ENCODE measurements at places on chromosomes 4 and X.

- DNase-seq, result no peak
Measured at GRCh38 chr4:137775701-137776100, 243.4 kb upstream of the PCDH18 start.

GRCh38 chrX:126770179-126770578 lies 49.4 kb upstream of the PRR32 start:
- no peak for DNase-seq

GRCh38 chrX:134931550-134931949 lies 59.2 kb upstream of the SMIM10 start:
- DNase-seq, result no peak

DNA sequence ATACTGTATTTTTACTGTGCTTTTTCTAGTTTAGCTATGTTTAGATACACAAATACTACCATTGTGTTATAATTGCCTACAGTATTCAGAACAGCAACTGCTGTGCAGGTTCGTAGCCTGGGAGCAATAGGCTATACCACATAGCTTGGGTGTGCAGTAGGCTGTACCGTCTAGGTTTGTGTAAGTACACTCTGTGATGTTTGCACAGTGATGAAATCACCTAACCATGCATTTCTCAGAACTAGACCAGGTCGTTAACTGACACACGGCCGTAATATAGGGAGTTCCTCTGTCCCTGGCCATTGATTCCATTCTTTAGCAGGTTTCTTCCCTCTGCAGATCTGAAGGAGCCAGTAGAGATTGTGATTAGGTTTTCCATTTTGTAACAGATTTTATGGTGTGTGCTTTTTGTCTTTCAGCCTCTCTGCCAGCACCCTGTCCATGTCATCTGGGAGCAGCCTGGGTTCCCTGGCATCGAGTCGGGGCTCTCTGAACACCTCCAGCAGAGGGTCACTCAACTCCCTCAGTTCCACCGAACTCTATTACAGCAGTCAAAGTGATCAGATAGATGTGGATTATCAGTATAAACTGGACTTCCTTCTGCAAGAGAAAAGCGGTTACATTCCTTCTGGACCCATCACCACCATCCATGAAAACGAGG lies 59.5 kb downstream of the CLDN22 start:
- DNase-seq, result no peak

DNA sequence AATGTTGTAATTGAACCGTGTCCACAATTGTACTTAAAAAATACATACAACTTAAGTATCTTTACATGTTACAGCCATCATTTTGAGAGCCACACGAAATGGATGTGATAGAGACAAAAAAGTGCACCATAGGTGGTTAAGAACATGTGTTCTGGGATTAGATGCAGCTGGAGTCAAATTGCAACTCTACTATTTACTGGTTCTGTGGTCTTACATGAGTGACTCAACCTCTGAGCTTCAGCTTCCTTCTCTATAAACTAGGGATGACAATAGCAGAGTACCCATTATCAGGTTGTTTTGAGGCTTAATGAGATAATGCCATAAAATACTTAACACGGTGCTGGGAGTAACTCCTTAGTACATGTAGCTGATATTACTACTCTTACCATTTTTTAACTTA lies 130.4 kb downstream of the IDS start:
- DNase-seq, result no peak

DNA sequence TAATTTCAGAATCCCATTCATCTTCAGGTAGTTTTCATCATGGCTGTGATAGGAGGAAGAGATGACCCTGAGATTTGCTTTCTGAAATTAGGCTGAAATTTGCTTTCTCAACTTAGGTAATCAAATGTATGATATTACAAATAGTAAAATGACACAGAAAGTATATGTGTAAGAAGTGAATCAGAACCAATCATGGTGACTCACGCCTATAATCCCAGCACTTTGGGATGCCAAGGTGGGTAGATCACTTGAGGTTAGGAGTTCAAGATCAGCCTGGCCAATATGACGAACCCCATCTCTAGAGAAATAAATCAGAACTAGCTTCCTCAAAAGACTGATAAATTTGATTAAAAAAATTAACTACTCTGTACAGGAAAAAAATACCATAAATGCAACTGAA lies 555.4 kb downstream of the STPG2 start:
- DNase-seq, result no peak

- no peak for DNase-seq
Measured at GRCh38 chr4:18033111-18034085, 11.8 kb upstream of the LCORL start.

GRCh38 chr4:114250439-114250891 lies 271.0 kb upstream of the ARSJ start:
- no peak for DNase-seq

- no peak for DNase-seq
Measured at GRCh38 chr4:1331591-1332353, 15.2 kb upstream of the UVSSA start.

DNA sequence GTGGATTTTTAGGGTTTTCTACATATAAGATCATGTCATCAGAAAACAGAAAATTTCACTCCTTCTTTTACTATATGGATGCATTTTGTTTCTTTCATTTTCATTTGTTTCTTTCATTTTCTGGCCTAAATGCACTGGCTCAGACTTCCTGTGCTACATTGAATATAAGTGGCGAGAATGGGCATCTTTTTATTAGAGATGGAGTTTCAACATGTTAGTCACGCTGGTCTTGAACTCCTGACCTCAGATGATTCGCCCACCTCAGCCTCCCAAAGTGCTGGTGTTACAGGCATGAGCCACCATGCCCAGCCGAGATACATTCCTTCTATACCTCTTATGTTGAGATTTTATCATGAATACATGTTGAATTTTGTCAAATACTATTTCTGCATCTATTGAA lies 61.8 kb downstream of the BRWD3 start:
- no peak for DNase-seq

DNA sequence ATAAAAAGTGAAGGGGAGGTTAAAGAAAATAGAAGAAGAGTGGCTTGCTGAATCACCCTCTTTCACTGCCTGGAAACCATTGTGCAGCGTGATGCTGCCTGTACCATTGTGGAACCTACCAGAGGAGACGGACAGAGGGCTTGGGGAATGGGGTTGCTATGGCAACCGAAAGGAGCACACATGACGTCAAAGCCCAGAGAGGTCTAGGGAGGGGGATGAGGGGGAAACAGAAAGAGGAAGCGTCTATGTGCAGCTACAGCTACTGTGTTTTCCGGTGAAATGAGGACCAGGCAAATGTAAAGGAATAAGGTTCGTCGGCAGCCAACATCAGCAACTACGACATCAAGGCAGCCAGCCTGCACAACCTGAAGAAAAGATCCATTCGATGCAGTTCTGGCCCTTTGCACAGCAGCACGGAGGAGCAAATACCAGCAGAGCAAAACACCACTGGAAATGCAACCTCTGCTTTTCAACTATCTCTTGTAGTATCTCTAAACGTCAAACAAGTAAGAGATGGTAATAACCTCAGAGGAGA lies at the start of gene MAPK10:
Gene MAPK10 (minus strand): TSS at position 110 of the 535 bp plus-strand sequence.
- DNase-seq, result no peak

DNA sequence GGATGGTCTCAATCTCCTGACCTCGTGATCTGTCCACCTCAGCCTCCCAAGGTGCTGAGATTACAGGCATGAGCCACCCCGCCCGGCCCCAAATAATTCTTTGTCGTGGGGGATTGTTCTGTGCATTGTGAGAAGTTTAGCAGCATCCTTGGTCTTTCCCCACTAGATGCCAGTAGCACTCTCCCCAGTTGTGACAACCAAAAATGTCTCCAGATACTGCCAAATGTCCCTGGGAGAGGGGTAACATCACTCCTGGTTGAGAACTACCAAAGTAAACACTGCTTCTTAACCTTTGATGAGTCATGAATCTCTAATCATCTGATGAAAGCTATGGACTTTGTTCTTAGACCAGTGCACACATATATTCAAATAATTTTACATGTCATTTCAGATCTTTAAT lies 90.7 kb upstream of the BRS3 start:
- no peak for DNase-seq

DNA sequence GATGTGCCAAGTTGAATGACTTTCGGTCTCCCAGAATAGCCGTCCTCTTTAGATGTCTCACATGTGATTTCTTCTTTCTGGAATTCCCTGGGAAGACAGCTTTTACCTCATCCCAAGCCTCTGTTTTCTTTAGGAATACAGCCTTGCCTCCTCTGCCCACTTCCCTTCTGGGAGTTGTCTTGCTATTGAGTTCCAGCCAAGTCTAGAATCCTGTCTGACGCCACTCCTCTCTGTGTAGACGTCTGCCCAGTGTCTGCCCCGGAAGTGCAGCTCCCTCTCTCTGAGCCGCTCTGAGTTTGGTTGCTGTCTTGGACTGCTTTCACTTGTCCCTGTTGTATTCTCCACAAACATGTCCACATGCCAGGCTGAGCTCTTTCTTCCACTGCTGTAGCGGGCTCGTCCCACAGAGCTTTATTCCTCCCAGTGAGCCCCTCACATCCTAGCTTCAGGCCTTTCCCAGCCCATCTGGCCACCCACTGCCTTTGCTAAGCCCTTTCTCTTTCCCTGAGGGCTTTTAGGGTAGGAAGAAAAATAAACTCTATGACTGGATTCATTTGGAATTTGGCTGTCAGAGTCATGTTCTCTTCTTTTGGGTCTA lies 9.0 kb upstream of the IGFBP7 start:
- DNase-seq, result no peak

DNA sequence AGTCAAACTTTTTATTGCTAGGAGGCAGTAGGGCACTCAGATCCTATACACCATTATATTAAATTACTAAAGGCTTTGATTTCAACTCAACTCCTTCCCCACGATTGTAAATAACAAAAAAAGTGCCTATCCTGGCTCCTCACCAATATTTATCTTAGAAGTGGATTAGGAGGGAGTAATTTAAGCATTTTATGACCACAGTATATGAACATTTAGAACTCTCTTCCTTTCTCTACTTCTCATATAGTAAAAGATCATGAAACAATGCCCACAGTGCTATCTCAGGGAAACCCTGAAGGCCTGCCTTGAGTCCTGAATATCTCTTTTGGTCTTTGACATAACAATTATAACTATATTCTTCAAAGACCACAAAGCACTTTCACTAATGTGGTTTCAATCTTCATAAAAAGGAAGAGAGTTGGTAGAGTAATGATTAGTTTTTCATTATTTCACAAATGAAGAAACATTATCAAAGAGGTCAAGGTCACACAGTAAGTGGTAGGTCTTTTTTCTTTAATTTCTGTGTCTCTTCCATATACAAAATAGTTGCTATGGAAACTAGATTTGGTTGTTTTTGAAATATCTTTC lies 29.1 kb upstream of the ADH1C start:
- no peak for DNase-seq

Data from stimulated activated CD4-positive, alpha-beta T cell treated with anti-CD3 and anti-CD28 coated beads, Interleukin-1b, Interleukin-23, amount 100 ng/mL, for 1 hour (primary cell).